ENCODE measurements at places on chromosomes 7 and 10. TPM values are rescaled to one million over a fixed set of nuclear protein-coding genes. Genes with fewer than 3 reads are reported as not detected.

GRCh38 chr10:120460186-120460585 lies 3.2 kb downstream of the PLPP4 start:
- no peak for DNase-seq

GRCh38 chr10:1627945-1628344 lies 109.4 kb downstream of the ADARB2 start:
- no peak for DNase-seq

DNA sequence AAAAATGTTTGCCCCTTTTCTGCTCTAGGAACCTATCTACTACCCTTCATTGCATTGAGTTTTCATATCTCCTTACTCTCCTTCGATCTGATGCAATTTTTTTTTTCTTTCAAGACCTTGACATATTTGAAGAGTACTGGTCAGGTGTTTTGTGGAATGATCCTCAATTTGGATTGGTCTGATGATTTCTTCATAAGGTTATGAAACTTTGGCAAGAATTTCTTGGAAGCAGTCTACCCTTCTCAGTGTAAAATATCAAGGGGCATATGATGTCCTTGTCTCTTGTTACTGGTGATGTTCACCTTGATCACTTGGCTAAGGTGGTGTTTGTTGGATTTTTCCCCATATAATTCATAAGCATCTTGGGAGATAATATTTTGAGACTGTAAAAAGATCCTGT lies 64.7 kb downstream of the CPED1 start:
- no peak for DNase-seq

DNA sequence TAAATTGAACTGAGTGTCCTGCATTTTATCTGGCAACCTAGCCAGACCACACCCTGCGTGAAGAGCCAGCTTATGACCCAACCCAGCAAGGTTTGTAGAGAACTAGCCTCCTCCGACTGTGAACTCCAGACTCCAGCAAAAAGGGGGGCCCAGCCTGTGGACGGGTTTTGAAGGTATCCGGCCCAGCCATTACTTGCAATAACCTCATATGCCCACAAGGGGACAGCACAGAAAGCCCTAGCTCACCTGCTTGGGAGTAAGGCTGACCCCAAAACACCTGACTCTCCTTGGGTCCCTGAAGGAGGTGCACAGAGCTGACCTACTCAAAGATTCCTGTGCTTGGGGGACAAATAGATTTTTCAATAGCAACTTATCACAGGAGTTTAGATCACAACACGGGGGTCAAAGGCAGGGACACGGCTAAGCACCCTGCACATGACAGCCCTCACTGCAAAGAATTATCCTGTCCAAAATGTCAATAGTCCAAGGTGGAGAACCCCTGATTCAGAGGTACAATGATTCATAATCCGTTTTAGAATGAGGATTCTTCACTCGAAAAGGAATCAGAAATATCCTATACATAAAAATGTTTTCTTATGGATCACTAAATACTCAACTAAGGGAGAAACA lies 4.6 kb downstream of the TRPV6 start:
- no peak for DNase-seq

DNA sequence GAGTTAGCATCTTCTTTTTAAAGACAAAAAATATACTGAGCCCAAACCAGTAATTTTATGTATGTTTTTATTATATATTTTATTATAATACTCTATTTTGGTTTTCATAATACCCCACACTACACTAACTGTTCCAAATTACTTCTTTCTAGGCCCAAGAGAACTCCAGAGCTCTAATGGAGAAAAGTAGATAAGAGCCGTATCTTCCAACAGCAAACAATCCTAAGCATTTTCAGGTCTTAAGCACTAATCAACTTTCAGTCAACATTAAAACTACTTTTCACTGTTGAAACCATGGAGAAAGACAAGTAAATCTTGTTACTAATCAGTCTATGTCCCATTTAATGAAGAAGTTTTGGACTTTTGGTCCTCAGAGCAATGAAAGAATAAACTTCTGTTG lies 55.1 kb downstream of the JMJD1C start:
- DNase-seq = no peak

- DNase-seq = no peak
Measured at GRCh38 chr10:60147576-60148265, 241.4 kb upstream of the CCDC6 start.

GRCh38 chr10:108789919-108790318 lies 1133.4 kb downstream of the XPNPEP1 start:
- no peak for DNase-seq

- no peak for DNase-seq
Measured at GRCh38 chr10:118701529-118702323, 53.0 kb downstream of the CACUL1 start.

GRCh38 chr7:86339051-86339450 lies 304.7 kb upstream of the GRM3 start:
- no peak for DNase-seq

- no peak for DNase-seq
Measured at GRCh38 chr7:158999496-158999895, 143.1 kb downstream of the DYNC2I1 start.

Gene GJD4
- not detected for total RNA-seq

GRCh38 chr10:99659031-99659867 lies at the start of gene ENTPD7:
TSS of gene ENTPD7 (plus strand) at chr10:99659509. CDS start at chr10:99659957, 448 bp downstream.
- DNase-seq = peak; percentile 91

- DNase-seq = no peak
Measured at GRCh38 chr7:156080596-156080995, 268.3 kb upstream of the SHH start.

- DNase-seq = no peak
Measured at GRCh38 chr10:93745408-93746065, 12.2 kb upstream of the LGI1 start.

DNA sequence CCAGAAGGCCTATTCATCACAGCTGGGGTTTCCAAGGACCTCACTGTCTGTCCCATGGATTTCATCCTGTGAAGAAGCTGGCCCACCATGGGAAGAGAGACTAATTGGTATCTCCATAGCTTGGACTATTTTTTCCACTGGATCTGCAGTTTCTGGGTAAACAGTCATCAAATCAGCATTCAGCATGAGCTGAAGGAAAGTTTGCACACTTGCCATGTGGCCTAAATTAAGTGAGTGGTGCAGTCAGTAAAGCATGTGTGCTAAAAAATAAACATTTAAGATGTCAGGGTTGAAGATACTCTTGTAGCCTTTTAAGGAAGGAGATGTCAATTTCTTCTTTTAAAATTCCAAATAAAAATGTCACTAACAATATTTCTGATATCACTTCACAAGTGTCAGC lies 381.1 kb upstream of the ZMIZ1 start:
- no peak for DNase-seq

GRCh38 chr7:14751461-14751860 lies 151.1 kb downstream of the DGKB start:
- no peak for DNase-seq

DNA sequence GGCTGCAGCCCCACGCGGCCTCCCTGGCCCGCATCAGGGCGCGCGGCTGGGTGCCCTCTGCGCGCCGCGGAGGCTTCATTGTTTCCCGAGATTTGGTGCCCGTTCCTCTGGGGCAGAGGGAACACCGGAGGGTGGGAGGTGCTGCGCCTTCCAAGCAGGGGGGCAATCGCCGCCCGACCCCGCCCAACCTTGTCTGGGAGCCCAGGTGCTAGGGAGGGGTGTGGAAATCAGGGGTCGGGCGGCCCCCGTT lies 1.0 kb upstream of the NRP1 start:
- no peak for DNase-seq

GRCh38 chr7:112308974-112309373 lies 102.5 kb downstream of the ZNF277 start:
- DNase-seq = no peak

DNA sequence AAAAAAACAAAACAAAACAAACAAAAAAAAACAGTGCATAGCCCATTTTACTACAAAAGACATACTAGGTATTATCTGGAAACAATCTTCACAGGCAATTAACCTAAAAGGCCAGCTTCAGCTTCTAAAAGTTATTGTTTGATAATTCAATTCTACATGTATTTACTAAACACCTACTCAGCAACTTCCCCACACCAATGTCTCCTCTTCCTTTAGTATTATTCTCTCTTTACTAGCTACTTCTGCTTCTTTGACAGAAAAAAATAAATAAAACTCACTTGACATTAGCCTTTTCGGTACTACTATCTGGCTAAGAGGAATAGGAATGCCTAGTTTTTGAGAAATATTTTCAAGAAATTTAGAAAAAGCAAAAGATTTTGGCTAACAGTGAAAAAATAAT lies 2.8 kb downstream of the TM9SF3 start:
- DNase-seq = no peak

DNA sequence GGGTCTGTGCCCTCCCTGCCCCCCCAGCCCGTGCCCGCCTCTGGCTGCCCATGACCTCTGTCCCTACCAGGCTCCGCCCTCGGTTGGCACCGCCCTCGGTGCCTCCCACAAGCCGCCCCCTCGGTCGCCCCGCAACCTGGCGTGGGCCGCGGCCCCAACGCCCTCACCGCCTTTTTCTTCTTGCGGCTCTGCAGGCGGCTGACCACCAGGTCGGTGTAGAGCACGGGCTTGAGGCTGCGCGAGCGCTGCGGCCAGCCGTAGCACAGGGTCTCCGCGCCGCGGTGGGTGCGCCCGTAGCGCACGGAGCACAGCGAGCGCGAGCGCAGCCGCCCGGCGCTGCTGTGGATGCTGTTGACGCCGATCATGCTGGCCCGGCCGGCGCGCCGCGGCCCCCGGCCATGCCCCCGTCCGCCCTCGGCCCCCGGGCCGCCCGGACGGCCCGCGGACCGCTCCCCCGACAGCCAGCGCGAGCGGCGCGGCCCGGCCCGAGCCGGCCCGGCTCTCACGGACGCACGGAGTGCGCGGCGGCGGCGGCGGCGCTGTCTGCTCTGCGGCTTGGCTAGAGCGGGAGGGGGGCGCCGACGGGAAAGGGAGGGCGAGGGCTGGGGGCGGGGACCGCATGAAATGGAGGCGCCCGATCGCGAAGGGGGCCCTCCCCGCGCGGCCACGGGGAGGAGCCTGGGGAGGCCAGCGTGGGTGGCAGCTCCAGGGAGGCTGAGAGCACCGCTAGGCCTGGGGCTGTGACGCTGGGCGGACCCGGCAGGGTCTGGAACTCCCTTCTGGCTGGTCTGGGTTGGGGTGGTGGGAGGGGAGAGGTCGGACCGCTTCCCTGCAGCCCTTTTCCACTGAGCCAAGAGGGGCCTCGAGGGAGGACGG lies 9.6 kb downstream of the PSD start:
- DNase-seq = peak; percentile 74

Gene ACHE
- total RNA-seq = 4.9 TPM

Gene IFIT2
- 6.2 TPM for total RNA-seq

Gene THNSL1
- 3.2 TPM for total RNA-seq

DNA sequence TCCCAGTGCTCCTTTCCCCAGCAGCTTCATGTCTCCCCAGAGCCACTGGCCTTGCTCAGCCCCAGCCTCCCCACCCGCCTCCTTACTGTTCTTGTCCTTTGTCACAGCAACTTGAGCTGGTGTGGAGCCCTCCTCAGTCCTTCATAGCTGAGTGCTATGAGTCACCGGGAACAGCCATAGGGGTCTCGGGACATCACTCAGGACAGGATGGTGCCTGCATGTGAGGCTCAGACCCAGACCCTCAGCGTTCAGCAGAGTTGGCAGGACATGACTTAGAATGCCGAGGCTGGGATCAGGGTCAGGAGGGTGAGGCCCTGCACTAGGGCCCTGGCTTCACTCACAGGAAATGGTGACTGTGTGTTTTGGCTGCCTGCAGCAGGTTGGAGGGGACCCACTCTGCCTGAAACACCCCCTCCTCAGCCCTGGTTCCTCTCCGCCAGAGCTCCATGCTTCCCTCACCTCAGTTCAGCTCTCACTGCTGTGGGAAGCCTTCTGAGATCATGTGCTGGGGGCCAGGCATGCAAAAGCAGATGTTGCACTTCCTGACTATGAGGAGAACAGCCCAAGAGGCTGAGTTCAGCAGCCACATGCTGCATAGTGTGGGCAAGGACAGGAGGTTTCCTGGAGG lies 40.7 kb upstream of the GJD4 start:
- no peak for DNase-seq

- DNase-seq = peak; percentile 55
Measured at GRCh38 chr7:5526100-5526905, 102.7 kb upstream of the TNRC18 start.

Gene PAPOLB
- under 0.01 TPM for total RNA-seq

- DNase-seq = no peak
Measured at GRCh38 chr7:1109581-1110310, 21.8 kb downstream of the GPER1 start.

GRCh38 chr7:19670806-19671205 lies 38.0 kb downstream of the POLR1F start:
- no peak for DNase-seq

- no peak for DNase-seq
Measured at GRCh38 chr7:126948664-126949063, 304.1 kb downstream of the GRM8 start.

- DNase-seq = peak; percentile 58
Measured at GRCh38 chr7:26398756-26399509, 107.3 kb downstream of the SNX10 start.

- no peak for DNase-seq
Measured at GRCh38 chr10:129041916-129042315, 425.1 kb upstream of the MGMT start.

Gene SEMA4G
- 24.9 TPM for total RNA-seq

Data from ovary (tissue), 10 donors.